ENCODE measurements at places on chromosomes 4 and X. TPM values are rescaled to one million over a fixed set of nuclear protein-coding genes. Genes with fewer than 3 reads are reported as not detected.

GRCh38 chr4:36523182-36523581 lies 241.8 kb downstream of the DTHD1 start:
- no peak for DNase-seq

DNA sequence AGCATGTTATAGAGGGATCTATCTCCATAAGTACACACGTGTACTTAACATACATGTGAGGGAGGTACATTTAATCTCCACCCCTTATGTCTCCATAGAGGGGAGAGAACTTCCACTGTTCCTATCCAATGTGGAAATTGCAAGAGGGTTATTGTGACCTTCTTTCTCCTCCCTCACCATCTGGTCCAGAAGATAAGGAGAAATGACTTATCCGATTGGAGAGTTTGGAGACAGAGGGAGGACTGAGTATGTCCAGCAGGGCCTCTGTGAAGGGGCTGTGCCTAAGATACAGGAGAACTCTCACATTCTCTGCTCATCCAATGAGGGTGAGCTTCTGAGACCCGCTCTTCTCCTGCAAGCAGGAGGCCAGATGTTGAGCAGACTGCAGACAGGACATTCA lies 113.1 kb downstream of the QDPR start:
- DNase-seq, result no peak

GRCh38 chr4:147733716-147734344 lies 1.9 kb downstream of the ARHGAP10 start:
- DNase-seq, result peak; percentile 33

Gene GAGE2A
- total RNA-seq, result not detected

Gene MAGEA2
- total RNA-seq, result 28.7 TPM

- DNase-seq, result no peak
Measured at GRCh38 chrX:155949098-155949497, 48.4 kb upstream of the IL9R start.

DNA sequence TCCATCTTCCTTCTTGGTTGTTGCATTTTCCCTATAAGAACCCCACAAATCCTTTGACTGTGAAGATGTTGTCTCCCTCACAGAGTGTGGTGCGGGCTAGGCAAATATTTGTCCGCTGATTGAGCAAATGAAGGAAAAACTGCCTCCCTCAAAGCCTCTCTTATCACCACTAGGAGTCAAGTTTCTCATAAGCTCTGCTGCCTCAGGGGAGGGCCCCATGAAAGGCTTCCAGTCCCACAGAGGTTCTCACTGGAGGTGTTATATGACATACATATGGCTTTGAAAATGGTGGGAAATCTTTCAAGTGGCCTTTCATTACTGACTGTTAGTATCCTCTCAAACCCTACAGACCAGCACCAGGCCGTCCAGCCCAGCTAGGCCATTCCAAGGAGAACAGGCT lies 9.3 kb downstream of the VGLL1 start:
- no peak for DNase-seq
